ENCODE measurements at places on chromosomes 1 and 21. TPM values are rescaled to one million over a fixed set of nuclear protein-coding genes. Genes with fewer than 3 reads are reported as not detected.

DNA sequence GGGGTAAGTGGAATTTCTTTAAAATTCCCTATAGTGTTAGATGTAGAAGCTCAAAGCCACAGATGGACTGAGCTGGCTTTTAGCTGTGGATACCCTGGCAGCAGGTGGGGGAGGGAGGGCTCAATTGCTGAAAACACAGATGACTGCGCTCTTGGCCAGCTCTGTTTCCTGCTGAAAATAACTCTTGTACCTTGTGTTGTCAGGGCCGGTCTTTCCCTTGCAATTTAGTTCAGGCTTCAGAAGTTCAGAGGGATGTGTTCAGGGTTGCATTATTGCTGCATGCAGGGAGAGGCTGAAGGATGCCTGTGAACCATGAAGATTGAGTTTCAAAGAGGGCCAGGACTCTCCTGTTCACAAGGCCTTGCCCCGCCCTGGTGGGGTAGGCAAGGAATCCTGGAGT lies 58.1 kb upstream of the GCLM start:
- no peak overlapping the region for H3K4me3 ChIP-seq
- no peak overlapping the region for H3K27ac ChIP-seq
- DNase-seq, result no peak
- no peaks in the 10 kb centered on the region for H3K27me3 ChIP-seq

- peaks cover 17% of the 10 kb centered on the region for H3K27me3 ChIP-seq
- peaks cover 5% of the 10 kb centered on the region for H3K4me1 ChIP-seq
- H3K36me3 ChIP-seq, result no peaks in the 10 kb centered on the region
- DNase-seq, result no peak
- no peak overlapping the region for H3K27ac ChIP-seq
- H3K4me3 ChIP-seq, result no peak overlapping the region
These were observed 3.4 kb downstream of the BMP8A start for GRCh38 chr1:39494671-39495410.

The FALEC gene
- total RNA-seq, result not detected

- H3K27ac ChIP-seq, result no peak overlapping the region
- no peak for DNase-seq
- no peaks in the 10 kb centered on the region for H3K27me3 ChIP-seq
- H3K4me1 ChIP-seq, result peaks cover 4% of the 10 kb centered on the region
- H3K4me3 ChIP-seq, result no peak overlapping the region
These were observed 273.1 kb upstream of the SNX7 start for GRCh38 chr1:98388441-98388840.

GRCh38 chr1:226829105-226829504 lies 41.3 kb upstream of the PSEN2 start:
- no peak overlapping the region for H3K27ac ChIP-seq
- no peak for DNase-seq
- no peaks in the 10 kb centered on the region for H3K27me3 ChIP-seq
- H3K36me3 ChIP-seq, result no peaks in the 10 kb centered on the region
- no peaks in the 10 kb centered on the region for H3K4me1 ChIP-seq
- H3K4me3 ChIP-seq, result no peak overlapping the region

The OVAAL gene
- 0.17 TPM for total RNA-seq

GRCh38 chr21:21383126-21383525 lies 384.9 kb downstream of the NCAM2 start:
- H3K4me1 ChIP-seq, result no peaks in the 10 kb centered on the region
- no peak for DNase-seq
- no peaks in the 10 kb centered on the region for H3K36me3 ChIP-seq
- no peaks in the 10 kb centered on the region for H3K27me3 ChIP-seq
- no peak overlapping the region for H3K27ac ChIP-seq
- no peak overlapping the region for H3K4me3 ChIP-seq

DNA sequence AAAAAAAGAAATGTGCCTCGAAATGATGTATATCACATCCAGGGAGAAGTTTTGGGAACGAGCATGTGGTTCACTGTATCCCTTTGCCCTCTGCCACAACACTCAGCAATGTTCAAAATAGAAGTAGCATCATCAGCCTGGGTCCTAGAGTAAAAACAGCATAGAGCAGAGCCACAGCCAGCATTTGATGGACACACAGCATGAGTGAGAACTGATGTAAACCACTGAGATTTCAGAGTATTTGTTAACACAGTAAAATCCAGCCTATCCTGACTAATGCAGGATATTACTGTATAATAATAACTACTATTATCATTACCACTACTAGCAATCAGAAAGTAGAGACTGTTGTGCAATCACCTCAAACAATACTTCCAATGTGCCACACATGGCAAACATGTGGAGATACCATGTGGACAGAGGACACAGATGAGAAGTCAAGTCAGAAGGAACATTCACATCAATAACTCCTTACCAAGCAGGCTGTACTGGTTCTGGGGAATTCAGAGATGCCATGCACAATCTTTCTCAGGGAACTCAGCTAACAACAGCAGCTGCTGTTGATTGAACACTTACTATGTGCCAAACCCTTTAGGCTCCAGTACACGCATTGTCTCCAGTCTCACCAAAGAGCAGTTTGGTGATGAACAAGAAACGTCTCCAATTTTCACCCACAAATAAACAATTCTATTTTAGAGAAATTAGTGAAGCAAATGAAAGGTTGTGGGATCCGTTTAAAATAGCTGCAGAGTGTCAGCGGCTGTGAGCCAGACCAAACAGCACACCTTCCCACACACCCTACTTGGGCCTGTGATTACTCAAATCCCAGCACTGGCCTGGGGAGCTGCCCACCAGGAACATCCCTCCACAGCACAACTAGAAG lies 16.6 kb upstream of the GFI1 start:
- H3K27me3 ChIP-seq, result no peaks in the 10 kb centered on the region
- no peak overlapping the region for H3K27ac ChIP-seq
- no peaks in the 10 kb centered on the region for H3K36me3 ChIP-seq
- H3K4me3 ChIP-seq, result no peak overlapping the region
